Common myeloid progenitor, CD34-positive (primary cell): ENCODE measurements at places on chromosomes 6 and 20.

GRCh38 chr20:25624500-25624939, 706 bp upstream of the NANP start:
- no peak for DNase-seq

DNA sequence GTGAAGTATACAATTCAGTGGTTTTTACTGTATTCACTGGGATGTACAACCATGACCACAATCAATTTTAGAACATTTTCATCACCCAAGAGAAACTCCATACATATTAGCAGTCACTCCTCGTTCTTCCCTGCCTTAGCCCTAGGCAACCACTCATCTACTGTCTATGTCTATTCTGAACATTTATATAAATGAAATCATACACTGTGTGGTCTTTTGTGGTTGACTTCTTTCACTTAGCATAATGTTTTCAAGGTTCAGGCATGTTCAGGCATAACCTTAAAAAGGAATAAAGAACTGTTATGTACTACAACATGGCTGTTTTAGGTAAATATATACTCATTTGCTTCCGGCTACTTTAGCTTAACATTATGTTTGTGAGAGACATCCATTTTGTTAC, 37.3 kb downstream of the BLTP3A start:
- no peak for DNase-seq

GRCh38 chr6:149363154-149363553, 36.9 kb upstream of the SUMO4 start:
- DNase-seq = no peak

- DNase-seq = peak; percentile 15
These were observed 118.4 kb upstream of the SGK1 start for GRCh38 chr6:134436281-134436815.

DNA sequence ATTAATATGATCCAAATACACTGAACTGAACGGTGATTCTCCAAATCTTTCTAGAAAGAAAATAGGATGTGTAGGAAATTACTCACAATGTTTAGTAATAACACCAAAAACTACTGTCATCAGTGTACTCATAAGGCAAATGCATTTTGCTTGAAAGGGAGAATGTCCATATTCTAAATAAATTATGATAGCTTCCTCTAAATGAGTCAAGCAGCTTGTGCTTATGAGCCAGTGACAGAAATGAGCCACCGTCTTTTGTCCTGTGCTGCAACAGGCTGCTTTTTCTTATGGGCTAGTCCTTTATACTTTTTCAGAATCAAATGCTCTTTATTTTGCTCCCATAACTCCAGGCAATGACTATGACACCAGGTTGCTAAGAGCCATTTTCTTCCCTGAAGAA, 4.5 kb upstream of the ZNF451 start:
- DNase-seq = no peak

- DNase-seq = no peak
These were observed 91.3 kb downstream of the FILIP1 start for GRCh38 chr6:75402296-75402695.

- DNase-seq = no peak
These were observed 20.3 kb downstream of the SSR1 start for GRCh38 chr6:7292596-7293255.
